ENCODE measurements at places on chromosomes 1 and 21.

- no peak for DNase-seq
Observed at GRCh38 chr1:106278716-106279115, 777.8 kb upstream of the PRMT6 start.

DNA sequence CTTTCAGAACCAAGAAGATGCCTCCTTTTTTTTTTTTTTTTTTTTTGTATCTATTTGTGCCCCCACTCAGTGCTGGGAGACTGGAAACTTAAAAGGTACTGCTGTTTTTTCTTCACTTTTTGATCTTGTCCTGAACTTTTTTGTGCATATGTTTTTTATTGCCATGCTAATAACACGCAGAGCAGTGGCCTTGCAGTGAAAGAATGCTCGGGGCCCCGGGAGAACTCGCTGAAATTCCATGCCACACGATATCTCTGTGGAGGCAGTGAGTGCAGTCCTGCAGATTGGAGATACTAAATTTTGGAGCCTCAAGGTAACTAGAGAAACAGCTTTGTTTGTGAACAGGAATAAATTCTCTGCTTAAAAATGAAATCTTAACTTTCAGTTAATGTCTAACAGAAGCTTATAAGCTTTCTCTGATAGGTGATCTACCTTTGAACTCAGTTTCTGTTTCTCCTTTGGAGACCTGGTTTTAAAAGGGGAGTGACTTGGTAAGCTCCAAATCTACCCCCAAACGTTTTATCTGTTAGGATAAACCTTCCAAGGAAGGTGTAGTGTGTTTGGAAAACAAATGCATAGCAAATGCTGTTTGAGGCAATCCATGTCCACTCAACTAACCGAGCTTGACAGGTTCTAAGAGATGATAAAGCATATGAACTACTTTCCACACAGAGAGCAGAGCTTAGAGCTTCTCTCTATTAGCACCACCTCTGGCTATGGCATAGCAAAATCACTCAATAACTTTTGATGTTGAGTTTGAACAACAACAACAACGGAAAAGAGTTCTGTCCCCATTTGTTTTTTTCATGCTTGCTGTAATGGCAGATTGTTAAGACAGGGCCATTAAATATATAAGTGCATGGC lies 113.7 kb upstream of the PLXNA2 start:
- DNase-seq, result no peak

- DNase-seq, result no peak
Observed at GRCh38 chr1:45551684-45552083, 1.1 kb downstream of the AKR1A1 start.

GRCh38 chr1:224266915-224267856 lies 62.8 kb downstream of the NVL start:
- DNase-seq, result no peak

- DNase-seq, result peak; percentile 25
Observed at GRCh38 chr1:1614204-1614953, 921 bp upstream of the MIB2 start.

DNA sequence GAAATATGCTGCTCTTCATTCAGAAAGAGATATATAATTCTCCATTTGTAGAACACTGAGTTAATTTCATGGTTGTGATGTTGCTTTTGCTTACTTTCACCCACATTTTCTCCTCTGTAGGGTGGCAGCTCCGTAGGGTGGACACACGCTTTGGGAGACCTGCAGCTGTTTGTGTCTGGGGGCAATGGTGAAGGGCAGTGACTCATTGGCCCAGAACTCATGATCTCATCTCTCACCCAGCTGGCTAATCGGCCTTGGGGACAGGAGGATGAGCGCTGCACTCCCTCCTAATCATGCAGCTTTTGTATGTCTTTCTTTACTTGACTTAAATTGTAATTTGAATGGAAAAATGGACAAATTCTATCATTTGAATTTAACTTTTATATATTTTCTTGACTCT lies 9.6 kb downstream of the DISC1 start:
- no peak for DNase-seq

- no peak for DNase-seq
Observed at GRCh38 chr21:43318368-43318767, 108.6 kb downstream of the SIK1 start.

GRCh38 chr1:178282949-178283367 lies 189.1 kb downstream of the RASAL2 start:
- DNase-seq, result no peak

- DNase-seq, result no peak
Observed at GRCh38 chr1:54238353-54239034, 38.5 kb downstream of the MRPL37 start.

DNA sequence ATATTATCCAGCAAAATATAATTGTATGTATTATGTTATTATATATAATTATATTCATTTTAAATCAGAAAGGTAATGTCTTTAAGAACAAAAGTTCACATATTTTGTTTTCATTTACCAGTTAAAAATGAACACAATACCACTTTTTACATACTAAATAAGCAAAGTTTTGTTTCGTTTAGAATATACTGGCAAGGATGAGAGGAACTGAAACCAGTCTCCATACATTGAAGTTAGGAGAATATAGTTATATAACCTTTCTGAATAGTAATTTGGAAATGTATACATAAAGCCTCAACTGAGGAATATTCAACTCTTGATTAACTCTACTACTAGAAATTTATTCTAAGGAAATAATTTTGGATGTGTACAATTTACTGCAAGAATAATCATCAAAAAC lies 110.5 kb downstream of the ZNF644 start:
- no peak for DNase-seq

GRCh38 chr1:187715483-187715882 lies 886.7 kb downstream of the PLA2G4A start:
- no peak for DNase-seq

GRCh38 chr1:19370453-19371170 lies 58.5 kb downstream of the SLC66A1 start:
- DNase-seq, result no peak

- DNase-seq, result no peak
Observed at GRCh38 chr1:5611851-5612250, 380.4 kb downstream of the NPHP4 start.

- no peak for DNase-seq
Observed at GRCh38 chr1:63112155-63112900, 210.0 kb upstream of the FOXD3 start.

DNA sequence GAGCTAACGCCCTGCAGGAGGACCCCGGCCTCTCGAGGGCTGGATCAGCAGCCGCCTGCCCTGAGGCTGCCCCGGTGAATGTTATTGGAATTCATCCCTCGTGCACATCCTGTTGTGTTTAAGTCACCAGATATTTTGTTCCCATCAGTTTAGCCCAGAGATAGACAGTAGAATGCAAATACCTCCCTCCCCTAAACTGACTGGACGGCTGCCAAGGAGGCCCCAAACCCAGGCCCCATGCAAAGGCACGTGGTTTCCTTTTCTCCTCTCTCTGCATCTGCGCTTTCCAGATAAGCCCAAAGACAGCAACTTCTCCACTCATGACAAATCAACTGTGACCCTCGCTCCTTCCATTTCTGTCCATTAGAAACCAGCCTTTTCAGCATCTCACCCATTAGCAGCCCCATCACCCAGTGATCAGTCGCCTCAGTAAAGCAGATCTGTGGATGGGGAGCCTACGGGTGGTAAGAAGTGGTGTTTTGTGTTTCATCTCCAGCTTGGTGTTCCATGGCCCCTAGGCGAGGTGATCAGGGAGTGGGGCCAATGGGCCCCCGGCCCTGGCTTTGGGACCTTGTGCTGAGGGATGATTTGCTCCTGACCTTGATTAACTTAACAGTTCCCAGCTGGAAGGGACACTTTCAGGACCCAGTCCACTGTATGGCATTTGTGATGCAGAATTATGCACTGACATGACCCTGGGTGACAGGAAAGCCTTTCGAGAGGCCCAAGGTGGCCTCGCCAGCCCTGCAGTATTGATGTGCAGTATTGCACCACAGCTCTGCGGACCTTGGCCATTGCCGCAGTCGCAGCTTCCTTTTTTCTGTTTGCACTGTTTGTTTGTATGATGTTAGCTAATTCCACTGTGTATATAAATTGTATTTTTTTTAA lies 5.2 kb downstream of the NPPA start:
- DNase-seq, result no peak

DNA sequence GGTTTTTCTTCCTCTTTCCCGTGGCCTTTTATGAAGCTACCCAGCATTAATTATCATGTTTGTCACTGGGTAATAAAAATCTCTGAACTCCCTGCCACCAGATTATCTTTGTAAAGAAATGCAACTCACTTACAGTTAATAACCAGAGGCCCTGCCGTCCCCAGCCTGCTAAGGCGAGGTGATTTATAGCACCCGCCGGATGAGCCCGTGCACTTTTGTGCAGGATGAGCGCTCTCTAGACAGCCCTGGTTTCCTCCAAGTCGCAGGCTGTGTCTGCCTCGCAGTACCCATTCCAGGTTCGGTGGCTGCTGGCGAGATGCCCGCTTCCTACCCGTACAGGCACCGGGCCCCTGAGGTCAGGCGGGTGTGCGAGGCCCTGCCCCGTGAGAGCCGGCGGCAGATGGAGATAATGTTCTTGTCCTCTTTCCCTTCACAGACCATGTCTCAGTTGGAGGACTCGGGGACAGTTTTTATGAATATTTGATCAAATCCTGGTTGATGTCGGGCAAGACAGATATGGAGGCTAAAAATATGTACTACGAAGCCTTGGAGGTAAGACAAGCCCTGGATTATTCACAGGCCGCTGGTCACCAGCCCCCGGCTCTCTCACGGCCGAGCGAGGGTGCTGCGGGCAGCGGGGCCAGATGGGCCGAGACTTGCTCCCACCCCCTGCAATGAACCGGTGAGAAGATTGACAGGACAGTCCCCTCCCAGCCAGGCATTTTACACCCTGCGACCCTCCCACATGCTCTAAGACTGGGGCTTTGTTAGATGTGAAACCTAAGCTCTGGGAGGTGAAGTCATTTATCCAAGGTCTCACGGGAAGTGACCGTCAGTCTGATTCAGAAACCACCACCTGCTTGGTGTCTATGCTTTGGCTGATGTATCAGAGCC lies 28.5 kb upstream of the SELENON start:
- DNase-seq, result peak; percentile 54

- no peak for DNase-seq
Observed at GRCh38 chr21:29299046-29299915, 559 bp downstream of the BACH1 start.

GRCh38 chr1:161913482-161914140 lies 110.1 kb downstream of the OLFML2B start:
- DNase-seq, result no peak

DNA sequence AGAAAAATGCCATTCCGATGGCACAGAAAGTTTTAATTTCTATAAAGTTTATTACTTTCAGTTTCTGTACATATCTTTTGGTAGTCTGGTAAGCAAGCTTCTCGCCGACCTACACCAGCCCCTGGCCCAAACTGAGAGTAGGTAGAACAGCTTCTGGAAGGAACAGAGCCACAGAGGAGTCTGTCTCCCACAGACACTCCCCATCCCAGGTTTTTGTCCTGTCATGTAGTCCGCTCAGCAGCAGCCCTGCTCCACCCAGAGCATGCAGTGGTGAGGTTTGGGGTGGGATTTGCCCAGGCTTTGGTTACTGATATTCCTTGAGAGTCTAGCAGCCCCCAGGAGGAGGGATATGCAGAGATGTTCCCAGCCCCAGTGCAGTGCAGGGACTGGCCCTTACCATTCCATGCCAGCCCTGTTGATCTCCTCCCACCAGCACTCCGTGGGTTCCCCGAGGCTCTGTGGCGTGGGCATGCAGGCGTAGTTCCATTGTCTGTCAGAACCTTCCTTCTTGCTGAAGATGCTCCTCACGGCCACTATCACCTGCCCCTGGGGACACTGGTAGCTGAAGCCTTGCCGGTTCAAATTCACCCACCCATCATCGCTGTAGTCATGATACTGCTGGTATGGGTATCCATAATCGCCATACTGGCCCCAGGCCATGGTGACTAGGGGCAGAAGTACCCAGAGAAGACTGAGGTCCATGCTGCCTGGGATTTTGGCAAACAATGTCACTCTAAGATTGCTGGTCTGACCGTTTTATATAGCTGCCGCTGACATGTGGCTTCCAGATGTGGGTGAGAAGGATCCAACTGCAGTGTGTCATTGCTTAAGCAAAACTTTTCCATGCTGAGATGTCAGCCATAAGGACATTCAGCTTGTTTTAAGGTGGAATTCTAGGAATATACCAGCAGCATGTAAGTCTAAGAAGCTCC lies at the start of gene DPT:
DPT (minus strand) TSS at position 734 of the 932 bp plus-strand sequence; CDS start at position 702, 32 bp downstream.
- no peak for DNase-seq

DNA sequence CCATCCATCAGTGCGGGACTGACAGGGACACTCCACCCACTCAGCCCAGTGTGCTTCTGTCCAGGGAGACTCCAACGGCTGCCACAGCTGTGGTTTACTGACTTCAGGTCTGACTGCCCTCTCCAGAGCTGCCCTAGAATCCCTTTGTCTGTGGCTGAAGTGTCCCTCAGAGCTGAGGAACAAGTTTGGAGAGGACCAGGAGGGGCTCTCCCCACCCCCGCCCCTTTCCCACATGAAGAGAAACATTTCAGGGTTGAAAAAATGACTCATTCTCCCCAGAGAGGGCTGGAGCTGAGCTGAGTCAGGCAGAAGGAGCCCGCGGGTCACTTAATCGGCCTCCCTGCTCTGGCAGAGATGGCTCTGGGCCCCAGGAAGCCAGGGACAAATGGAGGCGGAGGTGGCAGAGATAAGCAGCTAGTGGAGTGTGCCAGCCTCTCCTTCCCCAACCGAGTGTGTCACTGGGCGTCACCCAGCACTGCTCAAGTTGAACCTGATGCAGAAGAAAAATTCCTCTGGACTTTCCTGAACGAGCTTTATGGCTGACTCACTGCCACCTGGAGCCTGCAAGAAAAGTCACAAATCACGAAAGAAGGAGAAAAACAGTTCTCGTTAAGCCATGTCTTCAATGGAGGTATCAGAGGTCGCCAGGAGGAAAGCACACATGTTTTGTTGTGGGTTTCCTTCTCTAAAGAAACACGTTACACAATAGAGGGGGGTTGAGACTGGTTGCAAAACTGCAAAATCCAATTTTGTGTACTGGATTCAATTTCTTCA lies 34.3 kb upstream of the ECE1 start:
- DNase-seq, result no peak

DNA sequence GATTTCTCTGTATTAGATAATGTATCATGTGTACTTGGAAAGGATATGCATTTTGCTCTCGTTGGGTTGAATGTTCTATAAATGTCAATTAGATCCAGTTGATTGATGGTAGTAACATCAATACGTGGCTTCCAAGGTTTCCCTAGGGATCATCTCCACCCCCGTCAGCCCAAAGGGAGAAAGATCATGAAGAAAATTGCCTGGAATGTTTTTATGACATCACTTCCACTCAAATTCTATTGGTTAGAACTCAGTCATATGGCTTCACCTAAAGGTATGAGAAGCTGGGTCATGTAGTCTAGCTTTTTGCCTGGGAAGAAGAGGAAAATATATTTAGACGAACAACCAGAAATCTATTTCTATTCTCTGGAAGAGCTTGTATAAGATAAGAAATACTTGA lies at the start of gene C1orf185:
C1orf185 (plus strand) TSS at position 253 of the 400 bp plus-strand sequence; CDS start at position 259, 6 bp downstream.
- no peak for DNase-seq

DNA sequence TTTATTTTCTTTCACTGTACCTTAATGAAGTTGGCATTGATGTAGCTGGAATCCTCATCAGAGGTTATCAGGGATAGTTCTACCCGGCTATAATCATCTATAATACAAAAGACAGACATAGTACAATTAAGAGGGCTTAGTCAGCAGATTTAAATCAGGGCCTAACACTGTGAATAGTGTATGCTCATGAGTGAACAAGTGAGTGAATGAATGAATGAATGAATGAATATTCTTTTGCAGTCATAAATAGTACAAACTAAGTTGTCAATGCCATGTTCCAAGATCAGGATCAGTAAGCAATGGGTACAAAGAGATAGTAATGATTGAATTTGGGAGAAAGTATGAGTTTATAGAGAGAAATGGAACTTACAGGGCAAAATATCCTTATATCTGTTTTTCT lies 12.5 kb downstream of the PTPN22 start:
- DNase-seq, result no peak

- DNase-seq, result no peak
Observed at GRCh38 chr1:228358039-228358763, 48.4 kb downstream of the TRIM11 start.

Data from H9 (cell line).